ENCODE measurements at places on chromosomes 5 and 9.
A peak's percentile ranks its signal among the peaks of the same experiment; 100 is the strongest.

- no peak for DNase-seq
Observed at GRCh38 chr5:133460172-133460758, 152.1 kb downstream of the FSTL4 start.

DNA sequence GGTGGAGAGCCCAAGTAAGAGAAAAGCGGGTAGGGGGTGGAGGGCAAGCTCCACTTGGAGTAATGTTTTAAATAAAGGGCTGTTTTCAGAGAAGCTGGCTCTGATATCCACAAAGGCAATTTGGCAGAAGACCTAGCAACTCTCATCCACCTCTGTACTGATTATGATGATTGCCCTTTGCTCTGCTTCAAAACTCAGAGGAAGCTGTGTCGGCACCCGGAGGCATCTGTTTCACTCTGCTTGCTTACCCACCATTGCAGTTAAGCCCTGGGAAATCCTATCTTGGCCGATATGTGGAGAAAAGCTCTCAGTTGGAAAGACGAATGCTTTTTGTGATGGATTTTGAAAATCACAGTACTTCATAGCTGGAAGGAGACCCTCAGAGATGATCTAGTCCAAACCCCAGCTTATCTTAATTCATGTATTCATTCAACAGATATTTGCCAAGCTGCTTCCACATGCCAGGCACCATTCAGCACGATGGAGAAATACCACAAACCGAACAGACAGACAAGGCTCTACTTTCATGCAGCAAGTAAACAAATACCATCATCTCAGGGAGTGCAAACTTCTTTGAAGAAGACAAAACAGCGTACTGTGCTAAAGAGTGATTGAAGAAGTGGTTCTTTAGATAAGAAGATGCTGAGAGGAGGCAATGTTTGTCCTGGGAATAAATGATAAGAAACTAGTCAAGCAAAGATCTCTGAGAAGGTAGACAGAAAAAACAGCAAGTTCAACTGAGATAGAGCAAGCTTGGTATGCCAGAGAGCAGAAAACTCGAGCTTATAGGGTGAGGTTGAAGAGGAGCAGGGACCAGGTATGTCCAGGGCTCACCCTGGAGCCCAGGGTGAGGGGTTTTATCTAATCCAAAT is 140.4 kb upstream of the SPDL1 start:
- DNase-seq: no peak

DNA sequence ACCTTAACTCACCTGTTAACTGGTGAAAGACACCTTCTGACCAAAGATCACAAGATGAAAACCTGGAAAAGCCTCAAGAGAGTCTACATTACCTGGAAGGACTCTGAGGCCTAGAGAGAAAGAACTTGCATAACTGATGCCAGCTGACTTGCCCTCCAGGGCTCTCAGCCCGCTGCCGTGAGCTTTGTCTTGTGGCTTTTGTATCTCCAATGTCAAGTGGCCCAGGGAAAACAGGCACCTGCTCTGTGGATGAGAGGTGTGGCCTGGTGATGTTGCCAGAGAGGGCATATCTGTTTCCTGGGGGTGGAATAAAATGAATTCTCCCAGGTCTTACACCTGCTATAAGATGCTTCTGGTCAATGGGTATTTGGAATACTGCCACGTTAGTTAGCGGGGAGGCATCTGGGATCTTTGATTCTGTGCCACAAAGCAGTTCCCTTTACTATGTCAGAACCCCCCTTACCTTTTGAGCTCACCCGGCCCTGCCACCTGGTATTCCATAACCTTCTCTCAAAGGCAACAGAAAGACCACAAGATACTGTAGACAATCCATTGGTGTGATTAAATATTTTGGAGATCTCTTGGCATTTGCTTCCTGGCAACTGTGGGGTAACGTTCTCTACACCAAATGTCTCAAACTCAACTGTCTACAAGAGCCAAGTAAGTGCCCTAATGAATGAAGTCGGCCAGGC is 54.9 kb upstream of the N4BP3 start:
- DNase-seq: no peak

- DNase-seq: no peak
Observed at GRCh38 chr9:91546574-91546973, 122.9 kb upstream of the NFIL3 start.

DNA sequence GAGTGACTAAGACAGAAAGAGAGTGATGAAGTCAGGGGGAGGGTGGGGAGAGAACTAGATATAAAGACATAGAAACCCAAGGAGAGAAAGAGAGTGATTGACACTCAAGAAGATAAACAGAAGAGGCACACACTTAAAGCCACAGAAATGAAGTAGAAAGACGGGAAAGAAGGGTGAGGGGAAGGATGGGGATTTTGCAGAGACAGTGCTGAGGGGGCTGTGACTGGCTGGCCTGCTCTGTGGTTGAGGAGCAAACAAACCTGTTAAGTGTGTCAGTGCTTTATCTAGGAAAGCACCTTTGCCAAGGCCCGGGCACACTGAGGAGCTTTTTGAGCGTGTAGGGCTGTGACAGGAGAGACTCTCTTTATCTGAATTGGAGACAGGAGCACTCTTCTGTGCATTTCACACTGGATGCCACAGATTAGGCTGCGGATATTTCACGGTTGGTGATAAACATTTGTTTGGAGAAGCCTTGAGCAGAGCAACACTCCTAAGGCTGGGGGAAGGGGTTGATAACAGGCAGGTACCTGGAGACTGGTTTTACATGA is 109.1 kb downstream of the DOCK2 start:
- DNase-seq: no peak

DNA sequence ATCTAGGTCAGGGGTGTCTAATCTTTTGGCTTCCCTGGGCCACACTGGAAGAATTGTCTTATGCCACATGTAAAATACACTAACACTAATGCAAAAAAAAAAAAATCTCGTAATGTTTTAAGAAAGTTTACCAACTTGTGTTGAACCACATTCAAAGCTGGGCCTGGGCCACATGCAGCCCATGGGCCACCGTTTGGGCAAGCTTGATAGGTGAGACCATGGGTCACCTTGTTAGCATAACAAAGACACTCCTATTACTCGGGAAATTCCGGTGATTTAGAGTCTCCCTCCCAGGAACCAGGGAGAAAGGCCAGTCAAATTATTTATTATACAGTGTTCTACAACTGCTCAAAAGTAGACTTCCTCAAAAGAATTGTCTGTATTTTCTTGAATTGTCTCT is 12.7 kb downstream of the RECK start:
- no peak for DNase-seq

DNA sequence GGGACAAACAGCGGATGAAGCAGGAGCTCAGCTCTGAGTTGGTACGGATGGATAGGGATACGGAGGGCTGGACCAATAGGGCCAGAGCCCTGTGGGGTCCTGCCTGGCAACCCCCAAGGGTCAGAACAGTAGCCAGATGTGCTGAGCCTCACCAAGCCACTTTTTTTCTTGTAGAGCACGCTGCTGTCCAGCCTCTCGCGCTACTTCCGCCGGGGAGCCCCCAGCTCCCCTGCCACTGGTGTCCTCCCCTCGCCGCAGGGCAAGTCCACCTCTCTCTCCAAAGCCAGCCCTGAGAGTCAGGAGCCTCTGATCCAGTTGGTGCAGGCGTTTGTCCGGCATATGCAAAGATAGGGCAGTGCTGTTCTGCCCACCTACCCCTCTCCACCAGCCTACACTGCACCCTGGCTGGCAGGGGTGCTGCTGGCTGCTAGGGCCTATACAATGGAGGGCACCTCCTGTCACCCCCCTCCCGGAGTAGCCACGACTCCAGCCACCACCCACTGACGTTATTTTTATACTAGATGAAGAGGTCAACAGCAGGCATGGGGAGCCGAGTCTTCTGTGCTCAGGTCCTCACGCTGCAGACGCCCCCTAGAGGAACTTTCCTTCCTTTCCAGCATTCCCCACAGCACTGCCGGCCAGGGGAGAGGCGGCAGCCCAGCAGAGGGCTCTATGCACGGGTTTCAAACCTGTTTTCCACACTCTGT is 21.6 kb downstream of the SH3GLB2 start:
- DNase-seq: peak; percentile 21

DNA sequence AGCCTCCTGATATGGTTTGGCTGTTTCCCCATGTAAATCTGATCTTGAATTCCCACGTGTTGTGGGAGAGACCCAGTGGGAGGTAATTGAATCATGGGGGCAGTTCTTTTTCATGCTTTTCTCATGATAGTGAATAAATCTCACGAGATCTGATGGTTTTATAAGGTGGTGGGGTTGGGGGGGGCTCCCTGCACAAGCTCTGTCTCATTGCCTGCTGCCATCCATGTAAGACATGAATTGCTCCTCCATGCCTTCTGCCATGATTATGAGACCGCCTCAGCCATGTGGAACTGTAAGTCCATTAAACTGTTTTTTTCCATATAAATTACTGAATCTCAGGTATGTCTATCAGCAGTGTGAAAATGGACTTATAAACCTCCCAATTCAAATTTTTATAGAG is 12.8 kb downstream of the XRCC4 start:
- no peak for DNase-seq

DNA sequence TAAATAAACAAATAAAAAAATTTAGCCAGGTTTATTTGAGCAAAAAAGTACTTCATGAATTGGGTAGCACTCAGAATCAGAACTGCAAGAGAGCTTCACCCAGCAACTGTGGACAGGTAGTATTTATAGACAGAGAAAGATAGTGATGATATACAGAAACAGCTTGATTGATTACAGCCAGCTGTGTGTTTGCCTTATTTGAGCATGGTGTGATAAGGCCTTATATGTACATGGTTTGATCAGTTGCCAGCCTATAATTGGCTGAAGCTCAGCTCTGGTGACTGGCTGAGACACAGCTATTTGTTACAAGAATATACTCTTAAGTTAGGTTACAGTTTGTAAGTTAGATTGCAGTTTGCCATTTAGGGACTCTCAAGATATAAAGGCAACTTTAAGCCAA is 34.3 kb upstream of the ARL15 start:
- DNase-seq: peak; percentile 39

DNA sequence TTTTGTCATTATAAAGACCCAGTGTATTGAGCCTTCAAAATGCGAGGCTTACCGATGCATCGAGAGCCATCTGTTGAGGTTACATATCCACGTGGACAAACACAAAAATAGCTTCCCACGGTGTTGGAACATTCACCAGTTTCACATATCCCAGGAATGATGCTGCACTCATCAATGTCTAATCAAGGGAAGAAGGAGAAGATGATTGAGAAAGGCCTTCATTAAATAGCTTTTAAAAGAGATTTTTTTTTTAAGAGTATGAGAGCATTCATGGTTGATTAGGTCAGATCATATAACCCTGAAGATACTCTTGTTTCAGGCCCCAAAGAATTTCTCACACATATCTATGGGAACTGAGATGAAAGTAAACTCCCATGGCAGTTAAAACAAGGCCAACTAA is 129.4 kb downstream of the FBN2 start:
- no peak for DNase-seq

GRCh38 chr9:106112935-106113334 is 418.6 kb downstream of the TMEM38B start:
- DNase-seq: no peak

GRCh38 chr9:37381094-37381741 is 41.3 kb upstream of the GRHPR start:
- no peak for DNase-seq

DNA sequence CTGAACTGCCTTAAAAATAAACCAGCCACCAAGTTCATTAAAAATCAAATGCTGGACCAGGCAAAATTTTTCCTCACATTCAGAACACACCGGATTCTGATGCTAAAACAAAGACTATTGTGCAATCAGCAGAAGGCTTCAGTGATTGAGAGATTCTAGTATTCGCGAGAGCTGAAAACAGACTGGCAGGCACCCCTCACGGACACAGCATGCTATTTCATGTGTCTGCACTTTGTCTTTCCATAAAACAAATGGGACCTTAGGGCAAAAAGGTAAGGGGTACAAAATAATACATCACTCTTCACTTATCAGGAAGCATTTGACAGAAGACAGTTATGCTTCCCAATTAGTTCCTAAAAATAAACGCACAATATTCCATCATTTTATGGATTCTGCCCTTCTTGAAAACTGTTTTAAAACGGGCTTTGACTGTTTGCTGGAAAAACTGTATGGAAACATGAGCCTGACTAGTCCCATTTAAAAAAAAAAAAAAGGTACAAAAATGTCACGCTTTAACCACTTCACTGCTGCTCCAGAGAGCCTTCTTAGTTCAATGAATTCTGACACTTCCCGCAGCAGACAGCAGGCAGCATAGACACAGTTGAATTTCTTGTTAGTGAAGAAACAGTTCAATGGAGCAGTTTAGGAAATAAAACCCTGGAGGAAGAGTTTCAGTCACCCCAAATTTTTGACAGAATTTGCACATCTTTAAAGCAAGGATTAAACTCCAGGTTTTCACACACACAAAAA is 99.2 kb downstream of the MED27 start:
- no peak for DNase-seq

GRCh38 chr5:81359881-81360280 is 34.1 kb downstream of the ACOT12 start:
- no peak for DNase-seq

DNA sequence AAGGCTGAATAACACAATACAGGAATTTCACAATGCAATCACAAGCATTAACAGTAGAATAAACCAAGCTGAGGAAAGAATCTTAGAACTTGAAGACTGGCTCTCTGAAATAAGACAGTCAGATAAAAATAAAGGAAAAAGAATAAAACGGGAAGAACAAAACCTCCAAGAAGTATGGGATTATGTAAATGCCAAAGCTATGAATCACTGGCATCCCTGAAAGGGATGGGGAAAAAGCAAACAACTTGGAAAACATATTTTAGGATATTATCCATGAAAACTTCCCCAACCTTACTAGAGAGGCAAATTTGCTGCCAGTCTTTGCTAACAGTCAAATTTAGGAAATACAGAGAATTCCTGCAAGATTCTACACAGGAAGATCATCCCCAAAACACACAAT is 157.9 kb downstream of the ALDH1A1 start:
- no peak for DNase-seq

GRCh38 chr5:122029818-122030217 is 48.2 kb downstream of the LOX start:
- DNase-seq: no peak

GRCh38 chr9:121609822-121610637 is 41.4 kb upstream of the DAB2IP start:
- DNase-seq: no peak

DNA sequence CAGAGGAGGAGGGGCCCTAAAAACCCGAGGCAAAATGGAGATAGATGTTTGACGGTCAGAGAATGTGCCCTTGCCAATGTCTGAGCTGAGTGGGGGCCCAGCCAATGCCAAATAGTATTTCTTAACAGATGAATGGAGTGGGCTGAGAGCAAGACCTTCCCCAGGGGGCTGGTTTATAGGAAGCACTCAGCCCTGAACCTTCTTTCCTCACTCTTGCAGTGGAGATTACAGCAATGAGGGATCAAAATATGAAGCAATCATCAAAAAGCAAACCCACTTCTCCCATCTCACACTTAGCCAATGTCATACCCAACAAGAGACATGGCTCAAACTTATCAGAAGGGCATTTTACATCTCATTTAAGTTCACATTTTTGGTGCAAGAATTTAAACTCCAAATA is 350.3 kb downstream of the GADD45G start:
- DNase-seq: no peak

GRCh38 chr9:76585487-76586389 is 126.8 kb downstream of the GCNT1 start:
- no peak for DNase-seq

DNA sequence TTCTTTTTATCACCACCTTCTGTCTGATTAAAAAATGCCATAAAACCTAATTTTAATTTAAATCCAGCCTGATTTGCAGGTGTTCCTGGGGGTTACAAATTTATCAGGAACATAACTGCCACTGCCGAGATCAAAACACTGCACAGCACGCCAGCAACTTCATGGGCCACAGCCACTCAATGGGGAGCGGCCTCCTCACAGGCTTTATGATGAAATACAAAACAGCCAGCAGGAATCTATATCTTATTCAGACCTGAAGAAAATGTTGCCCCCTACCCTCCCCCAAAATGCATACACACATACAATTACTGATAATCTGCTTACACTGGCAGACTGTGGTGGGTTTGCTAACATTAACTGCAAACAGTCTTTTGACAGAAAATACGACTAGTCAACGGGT is 151.7 kb upstream of the POU5F2 start:
- DNase-seq: no peak

All from fibroblast of skin of left biceps (primary cell).